Glutamatergic neuron (in vitro differentiated cells): ENCODE measurements at places on chromosomes 7 and 10.
A peak's percentile ranks its signal among the peaks of the same experiment; 100 is the strongest.

- DNase-seq: no peak
These were observed 3.1 kb upstream of the TMEM26 start for GRCh38 chr10:61456095-61456789.

- DNase-seq: no peak
These were observed 48.9 kb downstream of the ZMYND11 start for GRCh38 chr10:184174-184573.

DNA sequence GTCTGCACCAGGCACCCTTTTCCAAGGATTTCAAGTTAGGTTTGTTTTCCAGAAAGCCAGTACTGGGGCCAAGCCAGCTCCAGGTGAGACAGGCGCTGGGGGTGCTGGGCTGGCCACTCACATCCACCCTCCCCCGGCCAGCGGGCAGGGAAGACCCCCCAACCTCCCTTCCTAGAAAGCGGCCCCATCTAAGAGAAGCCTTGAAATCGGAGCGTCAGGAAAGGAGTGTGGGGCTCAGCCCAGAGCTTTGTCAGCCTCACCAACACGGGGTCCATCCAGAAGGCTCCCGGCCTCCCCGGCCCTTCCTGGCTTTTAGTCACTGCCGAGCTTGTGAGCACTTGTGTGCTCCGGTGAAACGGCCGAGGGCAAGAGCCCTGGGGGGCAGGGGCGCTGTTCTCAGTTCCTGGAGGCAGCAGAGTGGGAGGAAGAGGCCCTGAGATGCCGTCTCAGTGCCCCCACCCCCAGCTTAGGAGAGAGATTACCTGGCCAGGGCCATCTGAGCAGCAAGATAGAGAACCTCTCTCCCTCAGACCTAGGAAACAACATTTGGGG, 39.6 kb downstream of the PDGFA start:
- peak; percentile 18 for DNase-seq

- DNase-seq: peak; percentile 54
These were observed 38.3 kb downstream of the AKR1B1 start for GRCh38 chr7:134420424-134421125.

DNA sequence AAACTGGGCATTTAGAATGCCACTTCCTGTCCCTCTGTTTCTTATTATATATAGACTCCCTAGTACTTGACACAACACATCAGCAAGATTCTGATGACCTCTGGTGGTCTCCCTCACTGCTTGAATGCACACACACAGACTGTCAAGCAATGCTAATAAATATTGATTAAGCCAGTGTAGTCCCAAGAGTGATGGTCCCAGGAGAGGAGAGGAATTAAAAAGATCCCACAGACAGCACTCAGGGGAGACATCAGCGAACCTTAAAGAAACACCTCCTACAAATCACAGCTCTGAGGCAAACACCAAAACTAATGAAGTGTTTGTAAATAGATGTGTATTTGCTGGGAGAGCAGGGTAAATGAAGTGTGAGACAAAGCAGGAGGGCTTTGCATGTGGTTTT, 1291.2 kb downstream of the XPNPEP1 start:
- no peak for DNase-seq
